Activated T-cell treated with anti-CD3 and anti-CD28 coated beads, Interleukin-2, amount 50 U/mL, for 48 hours (primary cell): ENCODE measurements at places on chromosomes 2 and 18.

GRCh38 chr2:229980431-229981184 lies 58.3 kb downstream of the FBXO36 start:
- peak; percentile 26 for DNase-seq

DNA sequence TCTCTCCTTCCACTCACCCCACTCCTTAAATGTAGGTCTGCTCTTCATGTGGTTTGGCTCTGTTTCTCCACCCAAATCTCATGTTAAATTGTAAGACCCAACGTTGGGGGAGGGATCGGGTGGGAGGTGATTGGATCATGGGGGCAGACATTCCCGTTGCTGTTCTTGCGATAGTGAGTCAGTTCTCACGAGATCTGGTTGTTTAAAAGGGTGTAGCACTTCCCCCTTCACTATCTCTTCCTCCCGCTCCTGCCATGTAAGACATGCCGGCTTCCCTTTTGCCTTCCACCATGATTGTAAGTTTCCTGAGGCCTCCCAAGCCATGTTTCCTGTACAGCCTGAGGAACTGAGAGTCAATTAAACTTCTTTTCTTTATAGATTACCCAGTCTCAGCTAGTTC lies 1044.5 kb upstream of the POU3F3 start:
- no peak for DNase-seq

DNA sequence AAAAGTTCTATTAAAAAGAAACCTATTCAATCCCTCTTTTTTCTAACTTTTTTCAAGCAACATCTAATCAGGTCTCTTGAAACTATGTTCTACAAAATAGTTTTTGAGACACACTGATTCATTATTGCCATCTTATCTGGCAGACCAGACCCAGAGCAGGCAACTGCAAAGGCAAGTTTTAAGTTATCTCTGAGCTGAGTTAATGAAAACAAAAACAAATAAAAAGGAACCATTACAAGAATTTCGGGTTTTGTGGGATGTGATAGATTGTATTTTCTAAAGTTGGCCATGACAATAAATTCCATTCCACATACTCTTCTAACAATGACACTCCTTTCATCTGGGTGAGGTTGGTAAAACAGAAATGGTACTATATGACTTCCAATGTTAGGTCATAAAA lies 15.2 kb upstream of the TWSG1 start:
- no peak for DNase-seq

DNA sequence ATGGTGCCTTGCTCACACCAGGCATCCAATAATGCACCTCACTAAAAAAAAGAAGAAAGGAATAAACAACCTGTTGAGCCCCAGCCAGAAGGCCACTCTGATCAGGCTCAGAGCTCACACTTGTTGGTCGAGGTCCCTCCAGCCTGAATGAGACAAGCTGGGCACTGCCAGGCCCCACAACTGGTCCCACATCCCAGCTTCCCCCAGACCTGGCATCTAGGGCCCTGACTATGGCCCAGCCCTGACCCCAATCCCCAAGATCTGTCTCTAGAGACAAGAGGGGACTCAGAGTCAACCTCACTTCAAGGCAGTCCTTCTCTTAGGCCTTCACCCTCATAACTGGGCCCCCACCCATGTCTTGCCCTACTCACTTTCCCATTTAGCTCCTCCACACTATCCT lies 22.4 kb downstream of the TEX51 start:
- DNase-seq = no peak

GRCh38 chr18:76227759-76228158 lies 267.3 kb downstream of the ZNF516 start:
- no peak for DNase-seq

GRCh38 chr2:189676471-189676870 lies 2.0 kb downstream of the ANKAR start:
- DNase-seq = no peak
